Activated T-helper 1 cell treated with Interleukin-2 at 50 U/mL for 16 hours (primary cell): ENCODE measurements at places on chromosomes 4 and X.

DNA sequence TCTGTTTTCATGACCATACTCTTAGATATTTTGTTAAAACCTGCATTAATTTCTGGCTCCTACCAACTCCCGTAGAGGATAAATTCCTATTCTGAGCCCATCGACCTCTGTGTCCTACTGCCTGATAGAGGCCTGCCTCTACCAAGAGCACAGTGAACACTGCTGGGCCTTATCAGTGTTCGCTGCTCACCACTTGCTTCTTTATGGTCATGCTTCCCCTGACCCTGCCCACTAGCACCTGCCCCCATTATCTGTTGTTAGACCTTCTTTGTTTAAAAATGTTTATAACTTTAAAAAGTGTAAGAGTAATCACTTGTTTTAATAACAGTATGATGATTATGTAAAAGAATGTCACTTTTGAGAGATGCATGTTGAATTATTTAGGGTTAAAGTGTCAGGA, 6.1 kb downstream of the DAPP1 start:
- no peak for DNase-seq

- DNase-seq = no peak
These were observed 105.2 kb upstream of the NOCT start for GRCh38 chr4:138910195-138910913.

DNA sequence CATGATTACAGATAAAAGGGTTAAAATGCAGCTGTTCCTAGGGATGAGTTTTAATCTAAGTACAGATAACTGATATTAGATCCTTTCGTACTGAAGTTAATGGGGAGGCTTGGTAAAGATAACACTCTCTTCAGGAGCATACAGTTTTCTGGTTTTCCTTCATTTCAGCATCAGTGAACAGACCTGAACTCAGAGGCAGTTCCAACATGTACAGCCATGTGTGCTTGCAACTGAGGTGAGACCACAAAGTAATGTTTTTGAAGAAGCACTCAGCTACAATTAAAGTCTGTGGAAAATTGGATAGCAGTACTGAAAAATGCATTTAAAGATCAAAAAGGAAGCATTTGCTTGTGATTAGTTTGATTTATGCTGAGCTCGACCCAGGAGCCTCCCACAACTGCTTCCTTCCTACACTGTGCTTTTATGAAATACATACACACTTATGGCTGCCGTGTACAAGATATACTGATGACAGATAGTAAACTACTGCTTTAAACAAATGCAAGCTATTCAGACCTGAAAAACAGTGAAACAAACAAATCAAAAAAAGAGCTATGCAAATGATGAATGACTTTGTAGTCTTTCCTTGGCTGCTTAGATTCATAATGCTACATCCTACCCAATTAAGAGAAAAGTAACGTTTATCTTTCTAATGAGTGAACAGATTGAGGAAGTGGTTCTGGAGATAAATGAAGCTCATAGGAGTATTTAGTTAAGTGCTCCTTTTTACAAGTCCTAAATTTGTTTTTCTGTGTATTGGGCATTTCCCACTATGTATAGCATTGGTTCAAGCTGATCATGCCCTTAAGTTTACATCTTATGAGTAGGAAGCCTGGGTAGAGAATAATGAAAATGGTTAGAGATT, 68.4 kb downstream of the PDLIM5 start:
- DNase-seq = no peak

GRCh38 chr4:153788413-153789276, at the start of gene SFRP2:
TSS of gene SFRP2 (minus strand) at chr4:153789083. CDS start at chr4:153788835, 248 bp downstream.
- no peak for DNase-seq

DNA sequence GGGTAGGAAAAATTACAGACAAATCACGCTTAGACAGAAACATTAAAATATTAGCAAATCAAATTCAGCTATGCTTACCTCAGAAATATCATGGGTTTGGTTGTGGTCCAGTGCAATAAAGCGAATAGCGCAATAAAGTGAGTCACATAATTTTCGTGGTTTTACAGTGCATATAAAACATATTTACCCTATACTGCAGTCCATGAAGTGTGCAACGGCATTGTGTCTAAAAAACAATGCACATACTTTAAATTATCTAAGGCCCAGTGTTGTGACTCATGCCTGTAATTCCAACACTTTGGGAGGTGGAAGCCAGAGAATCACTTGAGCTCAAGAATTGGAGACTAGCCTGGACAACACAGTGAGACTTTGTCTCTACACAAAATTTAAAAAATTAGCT, 195.7 kb upstream of the IL1RAPL1 start:
- no peak for DNase-seq

DNA sequence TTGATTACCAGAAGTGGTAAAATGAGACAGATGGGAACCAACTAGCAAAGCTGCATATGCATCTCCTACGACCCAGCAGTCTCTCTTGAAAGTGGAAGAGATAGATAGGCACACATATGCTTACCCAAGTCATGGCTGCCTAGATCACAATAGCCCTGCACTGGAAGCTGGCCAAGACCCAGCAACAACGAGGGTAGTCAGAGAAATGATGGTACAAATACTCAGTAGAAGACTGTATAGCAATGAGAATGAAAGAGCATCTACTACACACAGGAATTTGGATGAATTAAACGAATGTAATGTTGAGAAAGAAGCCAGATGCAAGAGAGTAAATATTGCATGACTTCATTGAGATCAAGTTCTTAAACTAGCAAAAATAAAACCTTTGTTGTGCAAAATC, 100.3 kb upstream of the FAT1 start:
- no peak for DNase-seq

- no peak for DNase-seq
These were observed 212.3 kb upstream of the BCOR start for GRCh38 chrX:40310016-40310415.

DNA sequence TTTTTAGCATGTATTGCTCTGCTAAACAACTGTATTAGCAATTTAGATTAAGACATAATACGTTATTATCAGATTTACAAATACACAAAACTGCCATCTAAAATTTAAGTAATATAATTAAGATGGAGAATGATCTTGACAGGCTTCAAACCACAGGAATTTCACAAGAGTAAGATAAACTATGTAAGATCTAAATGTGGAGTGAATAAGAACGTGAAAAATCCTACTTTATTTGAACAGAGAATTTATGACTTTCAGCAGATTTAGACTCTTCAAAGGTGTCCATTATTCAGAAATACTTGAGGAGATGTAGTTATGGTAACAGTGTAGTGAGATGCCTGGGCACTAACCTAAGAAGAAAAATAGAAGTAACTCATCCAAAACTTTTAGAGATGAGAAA, 73.2 kb downstream of the SLC4A4 start:
- DNase-seq = no peak

- DNase-seq = no peak
These were observed 1.0 kb downstream of the SLITRK4 start for GRCh38 chrX:143634663-143635455.

DNA sequence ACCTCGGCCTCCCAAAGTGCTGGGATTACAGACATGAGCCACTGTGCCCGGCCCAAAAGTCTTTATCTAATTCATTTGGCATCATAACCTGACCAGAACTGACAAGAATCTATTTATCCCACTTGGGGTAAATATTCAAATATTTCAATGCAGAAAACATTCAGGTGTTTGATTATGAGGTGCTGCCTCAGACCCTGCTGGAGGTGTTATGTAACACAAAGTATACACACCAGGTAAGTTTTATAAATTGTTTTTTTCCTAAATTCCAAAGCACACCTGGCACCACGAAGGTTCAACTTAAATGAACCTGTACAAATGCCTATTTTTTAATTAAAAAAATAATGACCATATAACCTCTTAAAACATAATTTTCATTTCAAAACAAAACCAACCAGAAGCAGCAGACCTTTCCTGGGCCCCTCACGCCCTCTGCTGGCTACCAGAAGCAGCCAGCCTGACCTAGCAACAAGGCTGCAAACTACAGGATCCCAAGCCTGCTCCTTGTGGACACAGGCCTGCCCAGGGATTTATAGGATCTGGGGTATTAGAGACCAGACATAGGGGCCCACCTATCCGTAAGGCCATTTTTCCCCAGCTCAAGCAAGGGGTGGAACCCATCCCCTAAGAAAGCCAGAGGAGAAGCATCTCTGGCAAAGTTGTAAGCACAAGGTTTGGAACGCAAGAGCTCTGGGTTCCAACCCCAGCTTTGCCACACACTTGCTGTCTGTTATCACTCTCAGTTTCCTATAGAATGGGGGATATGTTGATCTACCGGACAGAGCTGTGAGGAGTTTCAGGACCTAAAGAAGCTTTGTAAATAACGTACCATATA, 11.7 kb downstream of the OTUD5 start:
- DNase-seq = peak; percentile 24

GRCh38 chrX:14084466-14084865, 54.8 kb upstream of the GEMIN8 start:
- no peak for DNase-seq

DNA sequence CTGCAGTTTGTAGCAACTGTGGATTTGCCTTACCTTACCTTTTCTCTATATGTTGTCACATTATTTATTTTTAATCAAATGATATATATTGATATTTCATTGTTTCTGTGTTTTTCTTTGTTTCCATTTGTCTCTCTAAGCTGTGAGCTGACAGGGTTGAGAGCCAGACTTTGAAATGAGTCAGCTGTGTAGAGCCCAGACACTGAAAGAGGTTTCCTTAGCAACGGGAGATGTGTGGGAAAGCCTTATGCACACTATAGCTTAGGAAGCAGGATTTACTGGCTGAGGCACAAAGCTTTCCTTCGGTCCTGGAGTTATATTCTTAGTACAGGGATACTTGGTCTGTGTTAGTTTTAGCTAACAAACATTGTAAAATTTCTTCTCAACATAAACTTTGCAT, 192.2 kb downstream of the FGF13 start:
- no peak for DNase-seq

DNA sequence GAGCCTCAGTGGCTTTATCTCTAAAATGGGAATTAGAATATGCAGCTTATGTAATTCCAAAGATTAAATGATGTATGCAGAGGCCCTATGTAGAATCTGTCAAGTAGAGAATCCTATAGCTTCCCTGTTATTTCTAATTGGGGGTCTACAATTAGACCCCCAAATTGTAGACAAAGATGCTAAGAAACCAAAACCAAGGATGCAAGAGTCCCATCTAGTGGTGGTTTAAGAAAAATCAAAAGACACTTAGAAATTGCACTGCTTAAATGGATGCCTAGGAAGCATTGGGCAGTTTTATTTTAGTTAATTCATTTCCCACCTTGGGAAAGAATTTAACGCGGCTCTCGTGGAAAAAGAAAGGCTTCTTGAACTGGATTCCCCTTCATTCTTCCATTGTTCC, 115.2 kb downstream of the GABRA2 start:
- no peak for DNase-seq

DNA sequence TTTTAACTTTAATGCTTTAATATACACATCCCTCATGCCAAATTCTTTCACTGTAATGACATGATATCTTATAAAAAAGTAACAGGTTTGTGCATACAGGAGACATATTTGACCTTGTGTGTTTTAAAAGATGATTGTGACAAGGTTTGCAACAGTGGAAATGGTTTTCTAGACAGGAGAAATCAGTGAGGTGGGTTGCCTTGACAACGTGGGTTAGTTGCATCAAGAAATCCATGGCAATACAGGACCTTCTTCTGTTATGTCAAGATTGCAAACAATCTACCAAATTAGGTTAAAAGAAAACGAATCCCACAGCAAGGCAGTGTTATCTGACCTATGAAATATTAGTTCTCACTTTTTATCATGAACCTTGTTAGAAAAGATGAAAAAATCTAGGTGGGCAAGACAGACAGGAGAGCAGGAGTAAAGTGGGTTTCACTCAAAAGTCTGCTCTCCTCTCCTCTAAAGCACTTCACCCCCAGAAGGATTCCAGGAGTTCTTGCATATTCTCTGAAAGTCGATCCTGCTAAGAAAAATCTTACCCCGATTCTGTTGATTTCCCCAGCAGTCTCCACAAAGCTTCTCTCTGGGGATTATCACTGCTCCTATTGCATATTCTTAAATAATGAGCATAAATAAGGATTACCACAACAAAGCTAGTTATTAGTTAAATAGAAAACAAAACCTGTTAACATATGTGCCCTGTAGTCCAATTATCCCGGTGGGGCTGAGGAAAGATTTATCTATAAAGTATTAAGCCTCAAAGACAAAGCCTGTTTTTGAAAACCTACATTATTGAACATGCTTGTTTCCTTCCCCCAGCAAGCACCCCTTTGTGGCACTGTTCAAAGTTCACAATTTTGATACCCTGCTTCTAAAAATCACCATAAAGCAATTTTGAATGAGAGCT, 71.0 kb downstream of the TMA16 start:
- no peak for DNase-seq

GRCh38 chr4:99156992-99157391, 12.9 kb upstream of the ADH4 start:
- DNase-seq = no peak

DNA sequence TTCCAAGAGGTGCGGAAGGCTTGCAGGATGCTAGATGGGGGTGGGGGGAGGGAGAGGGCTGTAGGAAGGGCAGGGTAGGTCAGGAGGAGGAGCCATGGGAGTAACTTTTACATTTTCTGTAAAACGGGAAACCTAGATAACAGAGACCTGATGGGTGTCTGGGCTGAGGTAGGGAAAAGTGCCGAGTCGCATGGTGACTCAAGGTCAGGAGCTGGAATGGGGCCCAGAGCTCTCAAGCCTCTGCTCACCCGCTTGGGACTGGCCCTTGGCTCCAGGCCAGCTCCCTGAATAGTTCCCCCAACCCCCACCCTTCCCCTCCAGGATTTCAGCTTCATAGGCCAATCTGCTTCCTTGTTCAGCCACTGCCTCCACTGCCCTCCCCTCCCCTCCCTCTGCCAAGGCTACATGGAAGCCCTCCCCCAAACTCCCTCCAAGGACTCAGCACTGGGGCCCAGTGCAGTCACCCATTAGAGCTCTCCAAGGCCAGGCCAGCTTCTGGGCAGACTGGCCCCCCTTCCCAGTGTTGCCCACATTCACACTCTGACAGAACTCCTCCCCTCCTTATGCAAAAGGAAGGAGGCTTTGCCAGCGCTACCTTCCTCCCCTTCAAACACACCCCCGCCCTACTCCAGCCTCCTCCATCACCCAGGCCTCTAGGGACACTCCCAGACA, 43.6 kb downstream of the TSC22D3 start:
- DNase-seq = no peak

DNA sequence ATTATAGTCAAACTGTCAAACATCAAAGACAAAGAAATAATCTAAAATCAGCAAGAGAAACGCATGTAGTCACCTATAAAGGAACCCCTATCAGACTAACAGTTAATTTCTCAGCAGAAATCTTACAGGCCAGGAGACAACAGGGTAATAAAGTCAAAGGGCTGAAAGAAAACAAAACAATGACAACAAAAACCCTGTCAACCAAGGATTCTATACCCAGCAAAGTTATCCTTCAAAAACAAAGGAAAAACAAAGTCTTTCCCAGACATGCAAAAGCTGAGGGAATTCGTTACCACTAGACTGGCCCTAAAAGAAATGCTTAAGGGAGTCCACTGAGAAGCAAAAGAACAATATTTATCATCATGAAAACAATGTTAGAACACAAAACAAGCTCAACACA, 22.1 kb downstream of the TMEM154 start:
- DNase-seq = no peak

DNA sequence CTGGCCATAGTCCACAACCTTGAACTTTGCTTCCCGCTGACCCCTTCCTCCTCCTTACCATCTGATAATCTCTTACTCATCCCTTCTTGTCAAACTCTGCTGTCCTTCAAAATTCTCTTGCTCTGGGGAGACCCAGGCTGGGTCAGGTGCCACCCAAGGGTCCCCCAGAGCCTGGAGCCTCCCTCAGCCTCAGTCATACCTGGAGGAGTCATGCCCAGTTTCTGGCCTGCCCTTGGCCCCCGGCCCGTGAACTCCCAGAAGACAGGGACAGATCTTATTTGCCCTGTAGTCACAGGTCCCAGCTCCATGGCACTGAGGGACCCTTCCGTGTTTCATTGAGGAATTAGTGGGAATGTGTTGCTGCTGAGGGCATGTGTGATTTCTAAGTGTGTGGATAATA, 4.7 kb upstream of the GPR78 start:
- DNase-seq = no peak
